Anterior cingulate cortex (tissue), 58 donors: ENCODE measurements at places on chromosomes 12 and 14.

- no peak for DNase-seq
Measured at GRCh38 chr12:28089338-28089737, 100.9 kb upstream of the CCDC91 start.

- DNase-seq: no peak
Measured at GRCh38 chr14:105738638-105739037, 212.3 kb downstream of the TMEM121 start.

GRCh38 chr14:27305441-27305945, 707.7 kb upstream of the NOVA1 start:
- no peak for DNase-seq

- DNase-seq: no peak
Measured at GRCh38 chr14:101505236-101505970, 55.9 kb upstream of the DIO3 start.

GRCh38 chr14:40197344-40197743, 765.1 kb upstream of the FBXO33 start:
- DNase-seq: no peak

- no peak for DNase-seq
Measured at GRCh38 chr12:82998509-82998908, 311.8 kb downstream of the TMTC2 start.

- no peak for DNase-seq
Measured at GRCh38 chr14:75318353-75318752, 39.7 kb downstream of the FOS start.

DNA sequence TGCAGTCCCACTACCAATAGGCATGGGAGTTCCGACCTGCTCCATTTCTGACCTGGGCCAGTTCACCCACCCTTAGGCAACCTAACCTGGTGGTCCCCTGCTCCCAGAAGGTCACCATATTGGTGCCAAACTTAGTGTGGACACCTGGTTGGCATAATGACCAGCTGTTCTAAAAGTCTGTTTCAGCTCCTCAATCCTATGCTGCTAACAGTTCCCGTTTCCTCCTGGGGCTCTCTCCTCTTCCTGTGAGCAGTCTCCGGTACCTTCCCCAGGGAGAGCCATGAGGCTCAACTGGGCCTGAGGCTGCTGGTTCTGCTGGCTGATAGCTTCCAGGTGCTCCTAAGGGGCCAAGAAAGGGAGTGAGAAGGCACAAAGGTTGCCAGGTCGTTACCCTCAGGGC, 15.9 kb upstream of the BLTP3B start:
- no peak for DNase-seq

DNA sequence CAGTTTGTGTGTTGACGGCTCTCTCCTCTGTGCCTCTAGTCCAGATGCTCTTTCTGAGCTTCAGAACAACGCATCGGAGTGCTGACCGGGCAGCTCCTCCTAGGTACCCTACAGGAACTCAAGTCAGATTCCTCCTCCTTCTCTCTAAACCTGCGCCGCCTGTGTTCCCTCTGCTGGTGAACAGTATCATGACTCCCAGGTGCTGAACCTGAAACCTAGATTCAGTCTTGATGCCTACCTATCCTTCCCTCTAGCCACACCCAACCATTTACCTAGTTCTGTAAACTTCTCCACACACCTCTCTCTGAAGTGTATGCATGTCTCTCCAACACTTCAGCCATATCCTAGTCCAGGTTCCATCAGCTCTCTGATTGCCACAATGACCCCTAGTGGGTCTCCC, 112.7 kb downstream of the EFCAB11 start:
- no peak for DNase-seq

DNA sequence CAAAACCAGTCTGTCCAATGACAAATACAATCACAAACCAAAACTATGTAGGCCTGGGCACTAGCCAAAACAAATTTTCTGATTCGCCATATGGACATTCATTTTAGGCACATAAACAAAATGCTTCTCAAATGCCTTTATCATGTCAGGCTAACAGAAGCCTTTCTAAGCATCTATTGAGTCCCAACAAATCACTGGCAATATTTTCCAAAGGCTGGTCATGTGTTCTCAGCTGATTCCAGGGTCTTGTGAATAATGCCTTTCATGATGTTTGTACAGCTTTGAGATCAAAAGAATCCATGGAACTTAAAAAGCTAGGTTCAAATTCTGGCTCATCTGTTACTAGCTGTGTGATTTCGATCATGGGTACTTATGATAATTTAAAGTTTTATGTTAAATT, 16.1 kb downstream of the FSCB start:
- no peak for DNase-seq

- no peak for DNase-seq
Measured at GRCh38 chr12:64571411-64571810, 38.9 kb upstream of the RASSF3 start.

DNA sequence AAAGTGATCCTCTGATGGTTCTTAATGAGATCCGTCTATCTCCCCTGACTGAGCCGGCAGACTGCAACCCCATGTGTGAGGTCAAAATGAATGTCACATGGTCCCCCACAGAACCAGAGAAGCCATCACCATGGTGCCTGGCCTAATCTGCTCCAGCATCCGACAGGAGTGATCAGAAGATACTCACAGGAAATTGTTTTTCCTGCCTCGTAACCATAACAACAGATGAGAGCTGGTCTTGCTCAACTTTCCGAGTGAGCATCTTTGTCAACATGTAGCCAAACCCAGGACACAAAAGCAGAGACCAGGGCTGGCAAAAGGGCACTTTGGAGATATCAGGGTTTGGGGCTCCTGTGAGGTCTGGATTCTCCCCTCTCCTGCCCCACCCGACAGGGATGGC, 72.1 kb upstream of the C14orf180 start:
- DNase-seq: no peak
